ENCODE measurements at places on chromosomes 7 and 10. TPM values are rescaled to one million over a fixed set of nuclear protein-coding genes. Genes with fewer than 3 reads are reported as not detected.

Gene BICC1
- total RNA-seq, result 86.8 TPM

Gene ATOH7
- total RNA-seq, result not detected

Gene TMEM273
- not detected for total RNA-seq

Gene CALML5
- total RNA-seq, result not detected

Gene UTF1
- total RNA-seq, result not detected

Gene SFRP5
- not detected for total RNA-seq

Measured in GM23248 (cell line).